ENCODE measurements at places on chromosomes 1 and 21.

- DNase-seq = no peak
Measured at GRCh38 chr1:223716302-223716862, 4.0 kb downstream of the CAPN2 start.

GRCh38 chr1:107467286-107467685 is 326.4 kb downstream of the NTNG1 start:
- DNase-seq = no peak

GRCh38 chr1:235782601-235783000 is 84.1 kb downstream of the LYST start:
- DNase-seq = no peak

- DNase-seq = no peak
Measured at GRCh38 chr1:166884971-166885370, 8.9 kb upstream of the TADA1 start.

DNA sequence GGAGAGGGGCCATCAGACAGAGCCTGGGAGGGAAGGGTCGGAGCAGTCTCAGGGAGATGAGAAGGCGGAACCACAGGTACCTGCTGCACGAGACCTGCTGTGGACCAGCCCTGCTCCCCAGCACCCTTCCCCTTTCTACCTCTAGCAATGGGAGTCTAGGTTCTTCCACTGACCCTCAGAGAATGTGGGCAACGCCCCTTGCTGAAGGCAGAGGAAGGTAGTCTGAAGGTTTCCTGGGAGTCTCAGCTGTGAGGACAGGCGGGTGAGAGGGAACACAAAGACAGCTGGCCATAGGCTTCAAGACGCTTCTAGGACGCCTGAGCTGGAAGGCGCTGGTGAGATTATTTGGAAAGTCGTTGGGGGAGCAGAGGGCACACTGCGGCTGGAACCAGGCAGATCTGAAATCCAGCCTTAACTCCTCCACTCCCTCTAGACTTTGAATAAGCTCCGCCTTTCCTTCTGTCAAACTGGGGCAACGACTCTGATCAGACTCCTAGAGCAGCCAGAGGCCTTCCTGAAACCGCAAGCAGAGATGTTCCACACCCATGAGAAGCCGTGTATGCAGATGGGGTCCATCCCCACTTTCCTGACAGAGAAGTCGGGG is 18.1 kb downstream of the SLC45A3 start:
- DNase-seq = no peak

DNA sequence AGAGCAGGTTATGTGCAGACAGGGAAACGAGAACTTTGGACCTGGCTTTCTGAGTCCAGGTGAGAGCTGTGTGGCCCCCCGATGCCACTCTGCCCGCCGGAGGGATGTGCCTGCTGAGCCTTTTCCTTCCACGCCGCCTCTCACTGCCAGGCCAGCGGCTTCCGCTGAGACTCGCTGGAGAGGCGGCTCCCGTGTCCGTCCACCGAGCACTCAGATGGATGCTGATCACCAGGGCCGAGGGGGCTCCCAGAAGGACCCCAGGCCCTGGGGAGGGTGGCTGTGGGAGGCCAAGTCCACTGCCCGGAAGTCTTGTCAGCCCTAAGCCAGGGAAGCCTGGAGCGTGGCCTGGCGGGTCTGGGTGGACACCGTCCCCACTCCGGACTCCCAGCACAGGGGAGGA is 16.5 kb downstream of the CSTB start:
- DNase-seq = no peak

DNA sequence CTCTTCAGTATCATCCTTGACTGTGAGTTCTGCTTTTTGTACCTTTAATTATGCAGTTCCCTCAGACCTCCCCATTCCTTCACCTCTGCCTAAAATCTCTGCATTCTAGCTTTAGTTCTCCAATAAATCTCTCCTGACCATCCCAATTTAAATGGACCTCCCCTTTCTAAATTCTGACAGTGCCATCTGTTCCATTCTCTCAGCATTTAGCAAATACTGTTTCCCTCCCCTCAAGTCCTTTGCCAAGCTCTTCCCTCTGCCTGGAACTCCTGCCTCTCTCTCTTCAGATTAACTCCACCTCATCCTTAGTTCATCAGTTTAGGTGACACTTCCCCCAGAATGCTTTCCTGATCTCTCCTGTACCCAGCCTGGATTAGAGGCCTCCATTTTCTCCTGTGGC is 54.0 kb upstream of the JUN start:
- no peak for DNase-seq

- DNase-seq = no peak
Measured at GRCh38 chr1:26112407-26112775, 767 bp downstream of the PDIK1L start.

GRCh38 chr1:234500269-234500668 is 21.3 kb upstream of the TARBP1 start:
- DNase-seq = no peak

- DNase-seq = peak; percentile 47
Measured at GRCh38 chr1:85569122-85569521, 11.4 kb upstream of the CCN1 start.

GRCh38 chr1:172776071-172776470 is 117.2 kb downstream of the FASLG start:
- no peak for DNase-seq

DNA sequence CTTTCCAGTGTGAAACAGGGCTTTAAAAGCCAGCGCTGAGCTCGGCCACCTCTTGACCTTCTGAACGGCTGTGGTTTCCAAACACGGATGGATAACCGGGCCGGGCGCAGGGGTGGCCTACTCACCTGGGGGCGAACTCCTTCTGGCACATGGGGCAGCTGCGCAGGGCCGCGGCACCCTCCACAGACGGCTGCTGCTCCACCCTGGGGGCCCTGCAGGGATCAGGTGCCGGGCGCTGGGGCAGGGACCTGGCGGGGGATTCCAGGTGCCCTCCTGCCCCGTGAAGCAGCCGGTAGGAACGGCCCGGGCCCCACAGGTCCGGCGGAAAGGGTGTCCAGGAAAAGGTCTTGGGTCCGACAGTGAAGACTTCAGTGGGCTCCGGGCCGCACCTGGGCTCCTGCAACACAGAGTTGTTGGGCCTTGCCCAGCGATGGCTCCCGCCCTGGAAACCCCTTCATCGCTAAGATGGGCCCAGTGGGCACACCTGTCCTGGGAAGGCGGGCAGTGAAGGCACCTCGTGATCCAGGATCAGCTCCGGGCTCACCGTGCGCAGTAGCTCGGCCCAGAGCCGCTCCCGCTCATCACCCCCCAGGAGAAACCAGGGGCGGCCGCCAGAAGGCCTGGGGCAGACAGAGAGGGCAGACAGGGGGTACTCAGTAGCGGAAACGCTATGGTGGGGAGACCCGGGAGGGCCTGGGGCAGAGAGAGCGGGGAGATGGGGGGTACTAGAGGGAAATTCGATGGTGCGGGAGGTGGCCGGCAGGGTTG is 874 bp downstream of the FAAP20 start:
- DNase-seq = no peak

GRCh38 chr1:83029050-83029449 is 969.9 kb downstream of the TTLL7 start:
- no peak for DNase-seq

DNA sequence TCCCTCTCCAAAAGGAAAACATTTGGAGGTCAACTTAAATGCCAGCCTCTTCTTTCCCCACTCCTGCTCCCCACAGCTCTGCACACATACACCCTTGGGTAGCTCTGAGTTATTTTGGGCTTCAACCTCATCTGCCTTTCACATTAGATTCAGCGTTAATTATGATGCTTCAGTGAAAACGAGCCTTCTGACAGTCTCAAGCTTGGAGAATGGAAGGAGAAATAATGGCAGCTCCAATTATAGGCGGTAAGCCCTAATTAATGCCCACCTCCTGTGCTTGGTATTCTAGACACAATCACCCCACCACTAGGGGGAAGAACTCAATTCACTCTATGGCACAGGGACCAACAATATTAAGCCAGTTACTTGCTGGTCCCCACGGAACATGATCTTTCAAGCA is 397.9 kb downstream of the BRINP2 start:
- no peak for DNase-seq

DNA sequence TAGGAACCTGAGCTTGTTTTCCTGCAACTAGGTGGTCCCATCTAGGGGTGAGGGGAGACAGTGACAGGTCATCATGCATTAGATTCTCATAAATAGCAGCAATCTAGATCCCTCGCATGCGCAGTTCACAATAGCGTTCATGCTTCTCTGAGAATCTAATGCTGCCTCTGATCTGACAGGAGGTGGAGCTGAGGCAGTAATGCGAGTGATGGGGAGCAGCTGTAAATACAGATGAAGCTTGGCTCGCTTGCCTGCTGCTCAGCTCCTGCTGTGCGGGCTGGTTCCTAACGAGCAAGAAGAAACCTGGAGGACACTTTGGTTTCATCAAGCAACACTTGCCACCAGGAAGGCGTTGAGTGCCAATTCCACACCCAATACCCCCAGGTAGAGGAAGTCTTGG is 95.1 kb upstream of the OLIG2 start:
- no peak for DNase-seq

DNA sequence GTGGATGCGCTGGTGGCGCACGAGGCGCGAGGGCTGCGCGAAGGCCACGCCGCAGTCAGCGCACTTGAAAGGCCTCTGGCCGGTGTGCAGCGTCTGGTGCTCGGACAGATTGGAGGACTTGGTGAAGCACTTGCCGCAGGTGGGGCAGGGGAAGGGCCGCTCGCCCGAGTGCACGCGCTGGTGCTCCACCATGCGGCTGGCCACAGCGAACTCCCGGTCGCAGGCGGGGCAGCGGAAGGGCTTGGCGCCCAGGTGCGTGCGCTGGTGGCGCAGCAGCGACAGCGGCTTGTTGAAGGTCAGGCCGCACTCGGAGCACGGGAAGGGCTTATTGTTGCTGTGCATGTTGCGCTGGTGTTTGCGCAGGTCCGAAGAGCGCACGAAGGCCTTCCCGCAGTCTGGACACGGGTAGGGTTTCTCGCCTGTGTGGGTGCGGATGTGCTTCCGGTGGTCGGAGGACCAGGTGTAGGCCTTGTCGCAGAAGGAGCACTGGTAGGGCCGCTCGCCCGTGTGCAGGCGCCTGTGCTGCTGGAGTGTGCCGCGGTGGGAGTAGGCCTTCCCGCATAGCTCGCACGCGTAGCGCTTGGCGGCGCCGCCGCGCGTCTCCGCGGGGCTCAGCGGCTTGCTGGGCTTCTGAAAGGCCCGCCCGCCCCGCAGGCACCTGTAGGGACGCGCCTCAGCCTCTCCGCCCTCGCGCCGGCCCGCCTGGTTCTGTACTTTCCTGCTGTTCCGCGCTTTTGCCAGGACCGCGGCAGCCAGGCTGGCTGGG is 4.7 kb downstream of the ZNF648 start:
- no peak for DNase-seq

DNA sequence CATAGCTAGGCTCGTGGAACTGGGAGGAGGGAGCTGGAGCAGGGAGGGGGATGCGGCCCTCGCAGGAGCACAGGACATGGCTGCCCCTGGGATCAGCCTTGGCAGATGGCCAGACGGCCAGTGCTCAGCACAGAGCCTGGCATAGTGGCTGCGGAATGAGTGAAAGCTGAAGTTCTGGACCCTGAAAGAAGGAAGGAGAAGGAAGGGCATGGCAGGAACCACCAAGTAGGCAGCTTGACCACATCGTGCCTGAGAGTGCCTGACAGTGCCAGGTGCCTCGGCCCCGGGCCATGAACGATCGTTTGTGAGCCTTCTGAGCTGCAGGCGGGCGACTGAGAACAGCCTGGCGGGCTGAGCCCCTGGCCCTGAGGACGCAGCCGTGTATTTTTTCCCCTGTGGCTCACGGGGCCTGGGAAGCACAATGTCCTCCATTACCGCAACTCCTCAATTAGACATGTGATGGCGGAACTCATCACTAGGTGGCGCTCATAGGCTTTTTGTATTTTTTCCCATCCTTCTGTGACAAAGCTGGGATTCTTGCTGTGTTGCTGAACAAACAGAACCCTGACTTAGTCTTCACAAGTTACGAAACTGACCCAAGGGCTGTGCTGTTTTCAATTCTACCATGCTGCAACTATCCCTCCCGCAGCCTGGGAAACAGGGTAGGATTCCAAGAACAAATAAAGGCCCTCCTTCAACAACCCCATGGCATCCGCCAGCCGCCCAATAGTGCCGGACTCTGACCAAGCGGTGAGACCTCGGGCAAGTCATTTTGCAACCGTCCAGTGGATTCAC is 29.9 kb upstream of the TMEM61 start:
- peak; percentile 72 for DNase-seq

- DNase-seq = peak; percentile 36
Measured at GRCh38 chr1:220189750-220190347, 82.4 kb downstream of the RAB3GAP2 start.

- no peak for DNase-seq
Measured at GRCh38 chr1:221706876-221707582, 34.9 kb downstream of the DUSP10 start.

DNA sequence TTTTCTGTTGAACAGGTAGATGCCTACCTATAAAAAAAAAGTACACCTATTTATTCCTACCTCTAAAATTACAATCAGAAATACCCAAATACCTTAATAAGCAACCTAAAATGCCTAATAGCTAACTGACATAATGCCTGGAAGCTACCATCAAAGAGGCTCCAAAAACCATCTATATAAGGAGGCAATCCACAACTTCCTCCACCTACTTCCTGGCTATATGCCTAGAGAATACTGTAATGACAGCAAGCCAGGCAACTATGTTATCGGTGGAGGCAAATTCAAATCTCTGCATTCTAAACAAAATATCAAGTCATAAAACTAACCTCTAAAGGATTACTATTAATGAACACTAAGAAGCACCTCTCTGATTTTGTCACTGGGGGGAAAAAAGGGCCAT is 10.1 kb downstream of the ZNF644 start:
- DNase-seq = no peak

DNA sequence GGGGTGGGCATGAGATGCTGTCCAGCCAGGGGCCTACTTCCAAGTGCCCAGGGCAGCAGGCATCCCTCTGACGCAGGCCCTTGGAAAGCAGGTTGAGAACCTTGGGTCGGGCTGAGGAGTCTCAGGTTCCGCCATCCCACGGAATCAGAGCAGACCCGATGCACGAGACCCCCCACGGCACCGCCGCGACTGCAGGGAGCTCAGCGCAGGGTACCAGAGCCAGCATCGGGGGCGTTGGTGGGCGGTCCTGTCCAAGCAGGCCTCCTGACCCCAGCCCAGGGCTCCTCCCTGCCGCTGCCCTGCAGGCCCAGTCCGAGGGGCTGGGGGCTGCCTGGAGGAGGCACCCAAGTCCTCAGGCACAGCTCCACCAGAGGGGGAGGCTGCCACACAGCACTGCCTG is 177.2 kb downstream of the PRDM16 start:
- DNase-seq = no peak
